Osteoblast (primary cell): ENCODE measurements at places on chromosomes 5 and 9. TPM values are rescaled to one million over a fixed set of nuclear protein-coding genes. Genes with fewer than 3 reads are reported as not detected.

WDR38 gene
- not detected in 2 replicates for total RNA-seq

LHX3 gene
- total RNA-seq = under 0.01 TPM in 1 of 2 replicates, not detected in the other

SPATA24 gene
- 2.9 and 3.6 TPM in 2 replicates for total RNA-seq

PCDHGA5 gene
- 2.5 and 2.7 TPM in 2 replicates for total RNA-seq

GARNL3 gene
- 2.4 and 5.8 TPM in 2 replicates for total RNA-seq

TEX48 gene
- total RNA-seq = not detected in 2 replicates

IFNB1 gene
- total RNA-seq = not detected in 2 replicates

TAS2R1 gene
- total RNA-seq = not detected in 2 replicates

PCDHA9 gene
- 0.29 and 0.36 TPM in 2 replicates for total RNA-seq

PALM2AKAP2 gene
- total RNA-seq = 19.4 and 25.3 TPM in 2 replicates

CAPSL gene
- not detected in 2 replicates for total RNA-seq

IFNA17 gene
- total RNA-seq = not detected in 2 replicates

PAXX gene
- 13.3 and 16.6 TPM in 2 replicates for total RNA-seq

PAEP gene
- not detected in 2 replicates for total RNA-seq

INSYN2B gene
- total RNA-seq = 2.2 and 3.5 TPM in 2 replicates

GCNT4 gene
- total RNA-seq = 2.5 and 2.7 TPM in 2 replicates

HAVCR2 gene
- 0.59 and 0.72 TPM in 2 replicates for total RNA-seq

ANXA6 gene
- total RNA-seq = 343 and 353 TPM in 2 replicates

WDR70 gene
- total RNA-seq = 32.2 and 37.7 TPM in 2 replicates

CREBRF gene
- total RNA-seq = 35.8 and 38.3 TPM in 2 replicates

STPG3 gene
- 0.36 TPM in 1 of 2 replicates, not detected in the other for total RNA-seq

ANKRD34B gene
- total RNA-seq = not detected in 2 replicates

RBM27 gene
- total RNA-seq = 22.1 and 28.0 TPM in 2 replicates

LPAR1 gene
- 119 and 151 TPM in 2 replicates for total RNA-seq

IL33 gene
- under 0.01 TPM in 1 of 2 replicates, not detected in the other for total RNA-seq

FOXD4L4 gene
- total RNA-seq = under 0.01 TPM in 2 replicates

NMUR2 gene
- total RNA-seq = not detected in 2 replicates

SLC22A4 gene
- total RNA-seq = 2.9 and 3.8 TPM in 2 replicates

NUTM2F gene
- not detected in 2 replicates for total RNA-seq

TPPP gene
- not detected in 2 replicates for total RNA-seq

TOPORS gene
- 32.1 and 33.7 TPM in 2 replicates for total RNA-seq

NRARP gene
- total RNA-seq = under 0.01 TPM in 2 replicates

KLF9 gene
- total RNA-seq = 46.9 and 51.8 TPM in 2 replicates

SLC6A7 gene
- under 0.01 TPM in 1 of 2 replicates, not detected in the other for total RNA-seq

DMRT3 gene
- not detected in 2 replicates for total RNA-seq

CA9 gene
- total RNA-seq = not detected in 2 replicates

CER1 gene
- not detected in 2 replicates for total RNA-seq

TICAM2 gene
- 6.9 and 9.1 TPM in 2 replicates for total RNA-seq

SPATA31E1 gene
- under 0.01 TPM in 1 of 2 replicates, not detected in the other for total RNA-seq

FOXI1 gene
- total RNA-seq = not detected in 2 replicates

PCDHA7 gene
- 0.59 and 0.72 TPM in 2 replicates for total RNA-seq

DELE1 gene
- total RNA-seq = 50.1 and 52.1 TPM in 2 replicates
